ENCODE measurements at places on chromosomes 12 and 14.

- DNase-seq = no peak
Observed at GRCh38 chr14:38880643-38881524, 222.2 kb downstream of the SEC23A start.

GRCh38 chr12:100399095-100399494 is 42.2 kb downstream of the SLC17A8 start:
- DNase-seq = no peak

GRCh38 chr12:25694072-25694471 is 141.0 kb upstream of the LMNTD1 start:
- no peak for DNase-seq

DNA sequence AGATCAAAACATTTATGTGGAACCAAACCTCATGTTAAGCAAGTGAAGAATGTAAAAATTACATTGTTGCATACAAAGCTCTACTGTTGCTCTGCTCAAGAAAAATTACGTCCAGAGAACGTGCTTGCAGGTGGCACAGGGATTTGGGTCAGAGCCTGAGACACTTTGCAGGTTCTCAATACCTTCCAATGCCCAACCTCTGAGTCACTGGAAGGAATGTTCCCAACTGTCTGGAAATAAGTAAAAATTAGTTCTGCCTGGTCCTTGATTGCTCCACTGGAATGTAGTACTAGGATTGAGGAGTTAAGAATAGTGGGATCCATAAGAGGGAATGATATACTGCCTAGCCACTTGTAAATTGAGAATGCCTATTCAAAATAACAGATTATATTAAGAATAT is 2.8 kb upstream of the IFNG start:
- DNase-seq = no peak

DNA sequence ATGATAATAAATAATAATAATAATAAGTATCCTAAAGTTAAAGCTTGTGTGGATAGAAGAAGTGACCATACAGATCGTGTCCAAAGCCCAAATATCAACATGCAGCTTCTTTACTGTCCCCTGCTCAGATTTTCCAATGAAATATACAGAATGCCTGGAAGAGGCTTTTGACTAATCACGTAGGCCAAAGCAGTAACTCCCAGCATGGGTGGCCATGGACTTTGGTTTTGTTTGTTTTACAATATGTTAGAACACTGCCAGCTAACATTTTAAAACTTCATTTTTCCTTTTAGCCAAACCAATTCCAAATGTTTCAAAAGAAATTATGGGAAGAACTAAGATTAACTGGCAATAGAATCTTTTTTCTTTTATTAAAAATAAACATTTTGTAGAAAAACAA is 400.0 kb upstream of the FLRT2 start:
- no peak for DNase-seq

GRCh38 chr12:40963751-40964150 is 224.4 kb upstream of the PDZRN4 start:
- no peak for DNase-seq

DNA sequence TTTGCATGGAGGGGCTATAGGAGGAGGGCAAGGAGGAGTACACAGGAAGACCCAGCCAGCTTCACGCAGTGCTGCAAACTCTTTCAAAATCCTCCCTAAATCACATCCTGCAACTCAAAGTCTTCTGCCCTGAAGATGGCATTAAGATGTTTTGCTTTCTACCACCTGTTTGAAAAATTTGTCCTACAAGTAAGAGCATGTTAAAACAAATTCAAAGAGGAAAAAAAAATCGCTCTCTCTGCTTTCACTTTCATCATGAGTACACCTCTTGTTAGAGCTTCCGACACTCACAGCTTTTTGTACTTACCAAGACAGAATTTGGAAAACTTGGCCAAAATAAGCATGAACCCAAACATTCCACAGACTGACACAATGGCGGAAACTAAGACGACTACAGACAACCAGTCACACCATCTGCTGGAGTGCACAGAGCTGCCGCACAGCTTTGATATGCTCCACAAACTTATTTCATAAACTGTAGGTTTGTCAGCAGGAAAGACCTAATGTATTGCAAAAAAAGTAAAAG is 21.3 kb downstream of the GCH1 start:
- no peak for DNase-seq

- no peak for DNase-seq
Observed at GRCh38 chr14:75993567-75994041, 8.0 kb downstream of the IFT43 start.

DNA sequence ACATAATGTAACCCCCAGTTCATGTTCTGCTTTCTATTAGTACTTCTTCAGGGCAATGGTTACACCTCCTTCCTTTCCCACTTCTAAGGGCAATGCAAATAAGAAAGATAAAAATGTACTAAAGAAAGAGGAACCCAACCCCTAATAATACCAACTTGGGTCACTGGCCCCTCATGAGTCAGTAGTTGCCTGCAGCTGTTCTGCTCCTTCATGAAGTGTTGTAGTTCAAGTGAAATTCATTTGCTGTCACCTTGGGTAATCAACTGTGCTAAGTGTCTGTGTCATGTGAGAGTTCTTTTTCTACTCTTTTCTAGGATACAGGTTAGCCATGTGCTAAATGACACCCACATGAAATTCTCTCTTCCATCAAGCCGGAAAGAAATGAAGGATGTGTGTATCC is 91.8 kb downstream of the PLXNC1 start:
- DNase-seq = no peak

GRCh38 chr12:50287271-50287670 is 4.0 kb upstream of the LIMA1 start:
- DNase-seq = no peak

DNA sequence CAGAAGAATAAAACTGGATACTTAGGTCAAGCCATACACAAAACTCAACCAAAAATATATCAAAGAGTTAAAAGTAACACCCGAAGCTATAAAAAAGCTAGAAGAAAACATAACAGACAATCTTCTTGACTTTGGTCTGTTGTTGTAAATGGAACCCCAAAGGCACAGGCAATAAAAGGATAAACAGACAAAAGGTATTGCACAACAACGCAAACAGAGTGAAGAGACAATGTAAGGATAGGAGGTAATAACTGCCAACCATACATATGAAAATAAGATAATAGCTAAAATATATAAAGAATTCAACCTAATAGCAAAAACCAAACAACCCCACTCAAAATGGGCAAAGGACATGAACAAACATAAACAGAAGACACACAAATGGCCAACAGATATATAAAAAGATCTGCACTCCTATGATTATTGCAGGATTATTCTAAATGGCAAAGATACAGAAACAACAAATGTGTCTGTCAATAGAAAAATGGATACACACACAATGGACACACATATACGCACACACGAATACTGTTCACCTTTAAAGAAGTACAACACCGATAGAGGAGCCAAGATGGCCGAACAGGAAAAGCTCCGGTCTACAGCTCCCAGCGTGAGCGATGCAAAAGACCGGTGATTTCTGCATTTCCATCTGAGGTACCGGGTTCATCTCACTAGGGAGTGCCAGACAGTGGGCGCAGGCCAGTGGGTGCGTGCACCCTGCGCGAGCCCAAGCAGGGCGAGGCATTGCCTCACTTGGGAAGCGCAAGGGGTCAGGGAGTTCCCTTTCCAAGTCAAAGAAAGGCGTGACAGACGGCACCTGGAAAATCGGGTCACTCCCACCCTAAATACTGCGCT is 1137.1 kb downstream of the FSCB start:
- DNase-seq = no peak

DNA sequence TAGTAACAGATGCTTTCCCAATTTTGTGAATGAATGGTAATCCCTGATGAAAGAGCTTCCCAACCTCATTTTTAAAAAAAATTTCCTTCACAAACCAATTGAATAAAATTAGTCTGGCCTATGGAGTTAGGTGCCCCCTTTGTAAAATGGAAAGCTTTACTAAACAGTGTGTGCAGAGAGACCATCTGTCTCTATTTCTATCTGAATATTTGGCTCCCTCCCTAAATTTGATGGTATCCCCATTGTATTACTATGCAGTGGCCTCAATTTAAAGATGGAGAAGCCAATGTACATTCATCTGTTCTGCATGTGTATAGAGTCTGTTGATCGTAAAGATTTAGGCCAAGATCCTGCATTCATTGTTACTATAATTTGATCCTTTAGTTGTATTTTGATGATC is 397.7 kb upstream of the RGS6 start:
- DNase-seq = no peak

Data from stimulated activated CD4-positive, alpha-beta T cell treated with anti-CD3 and anti-CD28 coated beads, Interleukin-1b, Interleukin-23, amount 100 ng/mL, for 1 hour (primary cell).